Ovary (tissue), 10 donors: ENCODE measurements at places on chromosomes 12 and 14.

- no peak for DNase-seq
Observed at GRCh38 chr12:107091989-107092641, 1.2 kb downstream of the CRY1 start.

DNA sequence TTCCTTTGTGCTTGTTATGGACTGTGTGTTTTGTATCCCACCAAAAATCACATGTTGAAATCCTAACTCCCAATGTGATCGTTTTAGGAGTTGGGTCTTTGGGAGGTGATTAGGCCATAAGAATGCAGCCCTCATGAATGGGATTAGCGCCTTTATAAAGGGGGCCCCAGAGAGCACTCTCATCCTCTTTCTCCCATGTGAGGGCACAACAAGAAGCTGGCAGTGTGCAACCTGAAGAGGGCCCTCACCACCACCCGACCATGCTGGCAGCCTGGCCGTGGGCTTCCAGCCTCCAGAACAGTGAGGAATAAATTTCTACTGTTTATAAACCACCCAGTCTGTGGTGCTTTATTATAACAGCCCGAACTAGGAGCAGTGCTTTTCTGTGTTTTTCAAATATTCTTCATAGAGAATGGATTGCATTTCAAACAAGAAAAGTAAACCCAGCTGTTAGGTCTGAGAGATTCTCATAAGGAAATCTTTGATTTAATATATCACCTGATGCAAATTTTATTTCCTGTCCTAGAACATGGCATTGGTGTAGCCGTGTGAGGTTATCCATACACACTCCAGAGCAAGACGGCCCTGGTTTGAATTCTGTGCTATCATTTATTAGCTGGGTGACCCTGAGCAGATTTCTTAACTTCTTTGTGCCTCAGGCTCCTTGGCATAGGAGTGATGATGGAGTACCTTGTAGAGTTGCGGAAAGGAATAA lies 27.8 kb downstream of the HSPB8 start:
- DNase-seq: no peak

- no peak for DNase-seq
Observed at GRCh38 chr14:31592631-31593030, 31.4 kb downstream of the NUBPL start.

DNA sequence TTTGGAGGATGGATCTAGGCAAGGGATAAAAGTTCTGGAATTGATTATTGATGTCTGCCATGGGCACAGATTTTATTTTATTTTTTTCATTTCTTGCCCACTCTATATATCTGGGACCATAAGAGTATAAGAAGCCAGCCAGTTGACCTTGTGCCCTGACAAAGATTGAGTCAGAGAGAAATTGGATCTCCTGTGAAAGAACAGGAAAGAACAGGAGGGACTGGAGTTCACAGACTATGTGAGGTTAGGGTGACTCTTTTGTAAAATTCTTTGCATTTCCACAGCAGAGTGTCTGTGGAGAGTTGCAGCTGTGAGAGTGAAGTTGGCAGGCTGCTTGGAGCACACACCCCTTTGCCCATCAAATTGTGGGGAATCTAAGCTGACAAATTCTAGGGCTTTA lies 358.4 kb upstream of the TBX3 start:
- DNase-seq: no peak

DNA sequence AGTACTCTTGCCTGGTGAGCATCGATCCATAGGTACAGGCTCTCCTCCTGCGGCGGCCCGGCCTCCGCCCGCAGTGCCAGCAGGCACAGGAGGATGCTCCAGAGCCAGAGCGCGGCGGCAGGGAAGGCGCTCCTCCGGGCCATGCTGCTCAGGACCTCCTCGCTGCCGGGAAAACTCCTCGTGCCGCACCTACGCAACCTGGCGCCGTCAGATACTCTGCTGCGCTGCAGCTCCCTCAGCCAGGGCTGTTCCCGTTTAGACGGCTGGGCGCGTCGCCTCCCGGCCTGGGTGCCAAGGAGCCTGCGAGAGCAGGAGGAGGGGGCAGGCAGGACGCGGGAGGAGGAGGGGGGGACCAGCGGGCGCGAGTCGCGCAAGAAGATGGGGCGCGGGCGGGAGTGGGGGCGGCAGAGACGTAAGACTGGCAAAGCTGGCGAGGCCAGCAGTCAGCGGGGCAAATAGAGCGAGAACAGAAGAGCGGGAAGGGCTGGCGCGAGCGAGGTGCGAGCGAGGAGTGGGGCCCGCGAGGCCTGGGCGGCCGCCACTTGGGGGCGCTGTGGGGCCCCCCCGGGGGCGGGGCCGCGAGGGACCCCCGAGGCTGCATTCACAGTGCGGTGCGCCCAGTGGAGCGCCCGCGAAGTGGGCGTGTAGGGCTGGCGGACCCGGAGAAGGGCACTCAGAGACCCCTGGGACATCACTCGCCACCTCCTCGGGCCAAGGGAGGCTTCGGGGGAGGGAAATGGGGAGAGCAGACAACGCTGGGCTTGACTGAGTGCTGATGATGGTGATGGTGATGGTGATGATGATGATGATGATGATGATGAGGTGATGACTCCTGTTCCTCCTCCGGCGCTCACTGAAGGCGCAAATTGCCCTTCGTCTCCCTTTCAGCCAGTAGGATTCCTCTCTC lies at the start of gene WIF1:
Gene WIF1, minus strand, starts transcription at position 257 of the 907 bp plus-strand sequence. Its CDS starts 114 bp downstream, at position 143.
- DNase-seq: peak; percentile 17

DNA sequence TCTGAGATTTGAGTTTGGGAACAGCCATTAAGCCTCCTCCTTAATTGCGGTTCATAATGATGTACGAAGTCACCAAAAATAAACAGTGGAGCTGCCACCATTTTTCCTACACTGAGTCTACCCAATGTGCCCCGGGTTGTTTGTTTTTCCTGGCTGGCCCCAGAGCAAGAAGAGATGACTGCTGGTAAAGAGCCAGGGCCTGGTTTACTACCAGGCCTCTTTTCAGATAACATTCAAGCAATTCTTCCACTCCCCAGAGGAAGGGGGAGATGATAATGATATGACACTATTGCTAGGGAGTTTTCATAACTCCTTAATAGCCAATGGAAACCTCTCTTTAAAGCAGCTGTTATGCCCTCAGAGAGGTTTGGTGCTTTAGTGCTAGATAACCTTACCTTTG lies 42.3 kb downstream of the BRAP start:
- no peak for DNase-seq

DNA sequence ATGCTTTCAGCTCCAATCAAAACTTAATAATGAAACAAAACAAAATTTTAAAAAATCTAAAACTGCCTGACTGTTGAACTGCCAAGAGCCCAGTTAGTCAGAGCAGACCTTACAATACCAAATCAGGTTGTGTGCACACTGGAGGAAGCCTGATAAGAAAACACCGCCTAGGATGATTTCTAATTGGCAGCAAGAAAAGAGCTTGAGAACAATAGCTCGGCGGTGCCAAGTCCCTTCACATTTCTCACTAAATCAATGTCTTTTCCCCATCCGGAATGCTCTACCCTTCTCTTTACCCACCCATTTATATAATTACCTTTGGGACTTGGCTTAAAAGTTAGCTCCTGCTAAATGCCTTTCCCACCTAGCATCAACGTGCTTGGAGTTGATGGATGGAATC lies 256.7 kb downstream of the C12orf75 start:
- DNase-seq: no peak

- no peak for DNase-seq
Observed at GRCh38 chr12:87363497-87364084, 665.6 kb downstream of the C12orf50 start.

GRCh38 chr12:94962670-94963069 lies 40.8 kb downstream of the NDUFA12 start:
- no peak for DNase-seq

GRCh38 chr12:130316251-130316650 lies 21.4 kb upstream of the PIWIL1 start:
- DNase-seq: no peak

GRCh38 chr12:28425526-28425925 lies 235.3 kb downstream of the CCDC91 start:
- no peak for DNase-seq

- no peak for DNase-seq
Observed at GRCh38 chr12:24922090-24922489, 26.8 kb downstream of the BCAT1 start.
